ENCODE measurements at places on chromosomes 13 and 19.

DNA sequence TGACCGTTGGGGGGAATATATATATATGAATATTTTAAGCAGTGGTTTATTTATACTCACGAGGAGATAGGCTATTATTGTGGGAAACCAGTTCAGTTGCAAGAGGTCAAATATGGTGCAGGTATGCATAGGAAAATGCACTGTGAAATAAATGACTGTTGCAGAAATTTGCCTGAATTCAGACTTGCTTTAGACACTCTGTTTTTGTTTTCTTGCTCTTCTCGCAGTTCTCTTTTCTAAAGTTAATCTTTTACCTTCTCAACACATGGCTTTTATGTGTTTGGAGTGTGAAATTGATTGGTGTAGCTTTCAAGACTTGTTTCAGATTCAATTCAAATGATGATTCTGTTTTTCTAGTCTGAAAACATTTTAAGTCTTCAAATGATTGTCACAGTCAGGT, 109.7 kb downstream of the LRCH1 start:
- no peak for DNase-seq

- DNase-seq = no peak
Measured at GRCh38 chr13:113116206-113116800, 6.3 kb upstream of the F10 start.

- no peak for DNase-seq
Measured at GRCh38 chr19:51055866-51056265, 9.0 kb downstream of the KLK13 start.

GRCh38 chr19:18645035-18645511, 8.2 kb downstream of the KLHL26 start:
- no peak for DNase-seq

- DNase-seq = no peak
Measured at GRCh38 chr13:40496035-40496810, 170.2 kb downstream of the FOXO1 start.

DNA sequence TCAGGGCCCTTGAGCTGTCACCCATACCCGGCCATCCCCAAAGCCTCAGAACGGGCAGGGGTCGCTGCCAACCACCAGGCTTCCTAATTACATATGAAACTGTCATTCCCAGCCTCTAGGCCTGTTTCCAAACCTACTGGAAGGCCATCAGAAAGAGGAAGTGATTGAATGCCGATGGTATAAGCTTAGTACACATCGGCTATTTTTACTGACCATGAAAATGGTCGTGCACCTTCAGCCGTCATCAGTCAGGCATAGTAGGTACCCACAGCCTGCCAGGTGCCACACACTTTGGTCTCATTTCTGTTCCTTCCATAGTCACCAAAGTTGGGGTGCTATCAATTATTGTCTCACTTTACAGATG, 10.2 kb downstream of the KRI1 start:
- no peak for DNase-seq

DNA sequence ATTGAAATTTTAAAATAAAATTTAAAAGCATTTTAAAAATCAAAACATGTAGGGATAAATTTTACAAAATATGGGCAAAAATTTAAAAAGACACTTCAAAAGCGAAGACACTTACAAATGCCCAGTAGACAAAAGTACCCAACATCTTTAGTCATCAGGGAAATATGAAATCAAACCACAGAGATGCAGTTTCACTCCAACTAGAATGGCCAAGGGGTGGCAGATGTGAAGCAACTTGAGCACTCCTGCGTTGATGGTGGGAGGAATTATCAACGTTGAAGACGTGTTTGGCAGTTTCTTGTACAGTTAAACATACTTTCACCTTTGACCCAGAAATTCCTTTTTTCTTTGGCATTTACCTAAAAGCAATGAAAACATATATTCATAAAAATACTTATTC, 518.0 kb upstream of the SGCG start:
- DNase-seq = no peak

- DNase-seq = no peak
Measured at GRCh38 chr13:113560645-113561416, 23.7 kb upstream of the TFDP1 start.

GRCh38 chr13:99658261-99658991, 157.2 kb downstream of the TM9SF2 start:
- no peak for DNase-seq

- DNase-seq = no peak
Measured at GRCh38 chr13:76991432-76991795, 467 bp upstream of the CLN5 start.

DNA sequence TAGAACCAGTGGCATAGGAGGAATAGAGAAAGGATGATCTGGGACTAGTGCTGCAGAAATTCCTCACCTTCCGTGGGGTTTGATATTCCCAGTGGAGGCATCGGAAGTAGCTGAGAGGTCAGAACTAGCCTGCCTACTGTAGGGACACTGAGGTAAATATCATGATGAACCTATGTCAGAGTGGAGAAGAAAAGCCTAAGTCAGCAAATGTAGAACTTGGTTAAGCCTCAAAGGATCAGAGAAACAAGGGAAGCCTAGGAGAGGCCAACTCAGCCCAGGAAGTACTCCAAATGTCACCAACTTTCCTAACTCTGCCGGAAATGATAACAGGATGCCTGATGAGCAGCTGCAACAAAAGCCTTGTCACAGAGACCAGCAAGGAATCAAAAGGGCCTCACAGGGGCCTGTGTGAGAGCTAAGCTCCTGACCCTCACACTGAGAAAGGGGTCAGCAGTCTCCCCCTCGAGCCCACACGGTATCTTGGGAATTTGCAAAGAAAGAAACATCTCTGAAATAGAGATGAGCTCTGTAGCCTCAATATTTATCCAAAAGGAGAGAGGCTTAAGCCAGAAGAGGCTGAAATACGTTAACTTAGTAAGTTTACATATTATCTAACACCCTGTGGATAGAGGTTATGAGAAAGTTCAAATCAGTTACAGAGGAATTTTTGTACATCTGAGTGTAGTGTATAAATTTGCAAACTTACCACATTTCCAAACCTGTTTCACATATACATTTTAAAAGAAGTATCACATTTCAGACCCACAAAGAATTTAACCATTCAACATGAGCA, 1064.3 kb downstream of the DIAPH3 start:
- DNase-seq = no peak

DNA sequence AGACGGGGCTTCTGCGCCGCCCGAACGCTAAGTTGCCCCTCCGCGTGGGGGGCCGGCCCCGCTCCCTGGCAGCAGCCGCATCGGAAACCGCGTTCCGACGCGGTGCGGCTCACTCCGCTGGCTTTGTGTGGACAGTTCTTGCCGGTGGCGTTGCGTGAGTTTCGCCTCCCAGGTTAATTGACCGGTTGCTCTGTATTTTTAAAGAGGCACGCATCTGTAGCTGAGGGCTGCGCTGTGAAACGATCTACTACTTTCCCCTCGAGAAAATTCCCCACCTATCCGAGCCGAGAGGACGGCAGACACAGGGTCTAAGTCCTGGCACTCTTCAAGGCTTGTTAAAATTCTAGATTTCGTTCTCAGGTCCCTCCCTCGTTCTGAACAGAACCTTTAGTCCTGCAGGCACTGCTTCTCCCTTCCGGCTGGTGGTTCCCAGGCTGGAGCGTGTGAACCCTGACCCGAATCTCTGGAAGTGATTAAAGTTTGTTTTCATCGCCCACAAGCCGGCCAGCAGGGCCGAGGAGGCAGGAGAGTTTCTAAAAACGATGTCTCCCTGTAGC, 933 bp downstream of the ARHGEF7 start:
- DNase-seq = peak; percentile 70

DNA sequence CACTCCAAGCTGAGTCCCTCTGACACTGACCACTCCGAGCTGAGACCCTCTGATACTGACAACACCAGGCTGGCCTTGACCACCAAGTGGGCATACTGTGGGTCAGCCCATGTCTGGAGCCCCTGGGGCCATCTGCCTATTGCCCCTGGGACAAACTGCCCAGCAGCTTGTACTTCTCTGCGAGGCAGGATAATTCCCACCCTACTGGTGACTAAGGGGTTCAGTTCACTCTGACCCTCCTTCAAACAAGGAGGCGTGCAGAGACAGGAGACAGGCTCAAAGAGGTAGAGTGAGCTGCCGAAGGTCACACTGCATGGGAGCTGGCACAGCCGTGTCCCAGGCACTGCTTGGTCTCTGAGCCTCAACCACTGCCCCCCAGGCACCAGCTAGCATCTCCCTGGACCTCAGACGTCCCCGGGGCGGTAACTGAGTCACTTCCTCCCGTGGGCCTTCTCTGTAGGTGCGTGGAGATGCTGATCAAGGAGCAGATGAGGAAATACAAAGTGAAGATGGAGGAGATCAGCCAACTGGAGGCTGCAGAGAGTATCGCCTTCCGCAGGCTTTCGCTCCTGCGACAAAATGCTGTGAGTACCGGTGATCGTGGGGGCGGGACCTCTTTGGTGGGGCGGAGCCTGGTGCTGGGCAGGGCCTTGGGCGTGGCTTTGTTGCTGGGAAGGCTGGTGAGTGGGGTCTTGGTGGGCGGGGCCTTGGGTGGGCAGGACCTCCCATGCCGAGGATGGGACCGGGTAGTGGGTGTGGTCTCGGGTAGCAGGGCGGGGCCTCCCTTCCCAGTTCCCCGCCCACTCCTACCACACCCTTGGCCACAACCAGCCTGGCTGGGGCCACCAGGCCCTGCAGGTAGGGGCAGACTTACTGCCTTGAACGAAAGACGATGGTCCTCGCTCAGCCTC, 5.8 kb upstream of the USE1 start:
- DNase-seq = no peak

GRCh38 chr13:91017669-91018053, 329.8 kb upstream of the MIR17HG start:
- no peak for DNase-seq

DNA sequence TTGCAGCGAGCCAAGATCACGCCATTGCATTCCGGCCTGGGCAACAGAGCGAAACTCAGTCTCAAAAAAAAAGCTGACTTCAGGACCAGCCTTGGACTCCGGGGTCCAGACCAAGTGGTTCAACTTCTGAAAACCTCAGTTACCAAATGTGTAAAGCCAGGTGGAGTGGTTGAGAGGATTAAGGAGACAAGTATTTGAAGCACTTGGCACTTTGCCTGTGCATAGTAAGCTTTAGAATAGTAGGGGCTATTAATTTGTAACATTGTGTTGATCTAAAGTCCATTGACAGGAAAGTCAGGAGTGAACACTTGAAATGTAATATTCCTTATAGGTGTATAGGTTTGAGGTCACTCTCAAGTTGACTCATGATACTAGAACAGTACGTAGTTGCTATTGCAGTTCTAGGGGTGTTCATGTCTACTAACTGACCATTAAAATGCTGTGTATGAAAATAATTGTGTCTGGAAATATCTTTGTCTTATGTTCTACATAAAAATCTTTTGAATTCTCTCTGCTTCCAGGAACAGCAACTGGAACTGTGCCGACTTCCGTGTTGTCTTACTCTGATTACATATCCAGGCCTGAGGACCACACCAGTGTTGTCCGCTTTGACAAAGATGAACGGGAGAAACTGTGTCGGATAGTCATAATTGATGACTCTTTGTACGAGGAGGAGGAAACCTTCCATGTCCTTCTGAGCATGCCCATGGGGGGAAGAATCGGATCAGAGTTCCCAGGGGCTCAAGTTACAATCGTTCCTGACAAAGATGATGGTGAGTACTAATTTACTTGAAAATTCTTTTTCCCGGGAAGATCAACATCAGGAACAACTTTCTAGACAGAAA, 97.4 kb downstream of the FREM2 start:
- no peak for DNase-seq

DNA sequence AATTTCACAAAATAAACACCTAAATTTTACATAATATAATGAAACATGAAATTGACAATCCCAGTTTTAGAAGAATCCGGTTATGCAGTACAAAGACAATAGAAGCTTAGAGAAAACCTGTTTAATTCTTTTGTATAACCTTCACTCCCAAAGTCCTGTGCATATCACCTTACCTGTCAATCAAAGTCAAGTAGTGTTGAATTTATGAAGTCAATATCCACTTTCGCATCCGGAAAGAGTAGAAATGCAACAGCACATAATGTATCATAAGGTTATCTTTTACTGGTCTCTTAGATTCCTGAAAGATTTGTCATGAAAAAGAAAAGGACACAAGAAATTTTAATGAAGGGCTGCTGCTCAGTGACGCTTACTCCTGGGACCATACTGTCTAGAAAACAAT, 1112.6 kb downstream of the PCDH9 start:
- no peak for DNase-seq

DNA sequence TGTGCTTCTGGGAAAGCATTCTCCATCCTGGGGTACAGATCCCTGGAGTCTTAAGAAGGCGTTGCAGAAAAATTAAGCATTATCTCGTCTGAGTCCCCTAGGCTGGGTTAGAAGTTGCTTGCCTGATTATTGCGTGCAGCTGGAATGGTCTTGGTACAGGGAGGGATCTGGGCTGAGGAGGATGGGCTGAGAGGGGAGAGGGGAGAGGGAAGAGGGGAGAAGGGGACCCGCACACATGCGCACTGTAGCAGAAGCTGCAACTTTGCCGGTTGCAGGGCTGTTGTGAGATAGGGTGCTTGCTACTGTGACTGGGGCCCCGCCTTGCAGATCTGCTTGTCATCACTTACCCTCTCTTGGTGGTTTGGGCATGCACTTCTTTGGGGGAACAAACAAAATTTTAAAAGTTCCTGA, 316.8 kb downstream of the DLEU7 start:
- no peak for DNase-seq

DNA sequence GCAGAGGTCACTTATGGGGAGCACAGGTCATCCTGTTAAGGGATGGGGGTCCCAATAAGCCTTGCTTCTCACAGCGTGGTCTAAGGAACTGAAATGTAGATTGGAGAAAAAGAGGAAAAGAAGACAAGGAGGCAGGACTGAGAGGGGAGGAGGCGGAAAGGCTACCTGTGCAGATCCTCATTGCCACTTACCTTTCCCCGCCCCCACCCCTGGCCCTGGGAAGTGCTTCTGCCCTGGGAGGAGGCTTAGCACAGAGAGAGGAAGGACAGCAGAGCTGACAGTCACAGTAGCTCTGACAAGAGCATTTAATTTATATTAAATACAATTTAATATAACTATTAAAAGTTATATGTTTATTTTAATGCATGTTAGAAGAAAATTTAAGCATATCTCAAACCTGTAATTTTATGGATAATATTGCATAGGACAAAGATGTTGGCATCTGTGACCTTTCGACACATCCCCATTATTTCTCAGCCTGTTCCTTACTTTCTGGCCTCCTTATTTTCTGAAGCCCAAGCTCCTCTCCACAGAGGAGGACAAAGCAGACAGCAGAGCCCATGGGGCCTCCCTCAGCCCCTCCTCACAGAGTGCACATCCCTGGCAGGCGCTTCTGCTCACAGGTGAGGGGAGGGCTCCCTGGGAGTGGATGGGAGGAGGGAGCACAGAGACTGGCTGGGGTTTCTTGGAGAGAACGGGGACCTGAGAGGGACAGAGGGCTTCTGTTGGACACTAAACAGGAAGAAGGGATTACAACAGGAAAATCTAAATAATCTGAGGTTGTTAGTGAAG, 23.4 kb downstream of the CEACAM21 start:
- DNase-seq = no peak
